ENCODE measurements at places on chromosomes 1 and 21. TPM values are rescaled to one million over a fixed set of nuclear protein-coding genes. Genes with fewer than 3 reads are reported as not detected.

DNA sequence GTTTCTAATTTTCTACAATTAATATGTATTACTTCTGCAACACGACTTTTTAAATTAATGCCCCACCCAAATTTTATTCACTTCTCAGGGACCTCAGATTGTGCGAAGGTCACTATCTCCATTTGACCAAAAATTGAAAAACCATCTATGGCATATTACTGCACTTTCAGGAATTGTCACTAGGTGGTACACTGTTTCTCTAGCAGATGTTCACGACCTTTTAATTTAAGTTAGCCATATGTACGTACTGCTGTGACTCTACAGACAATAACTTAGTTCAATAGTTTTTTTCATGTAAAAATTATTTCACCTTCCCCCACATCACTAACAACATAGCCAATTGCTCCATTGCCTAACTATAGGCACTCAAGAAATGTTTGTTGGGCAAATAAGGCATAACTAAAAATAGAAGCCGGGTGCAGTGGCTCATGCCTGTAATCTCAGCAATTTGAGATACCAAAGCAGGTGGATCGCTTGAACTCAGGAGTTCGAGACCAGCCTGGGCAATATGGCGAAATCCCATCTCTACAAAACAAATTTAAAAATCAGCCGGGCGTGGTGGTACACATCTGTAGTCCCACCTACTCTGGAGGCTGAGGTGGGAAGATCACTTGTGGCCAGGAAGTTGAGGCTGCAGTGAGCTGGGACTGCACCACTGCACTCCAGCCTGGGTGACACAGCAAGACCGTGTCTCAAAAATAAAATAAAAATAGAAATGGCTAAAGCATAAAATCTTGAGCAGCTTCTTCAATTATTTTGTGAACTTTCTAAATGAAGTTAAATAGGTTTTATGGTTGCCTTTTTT is 75.7 kb upstream of the PKN2 start:
- peak; percentile 48 for DNase-seq

- DNase-seq = peak; percentile 71
Observed at GRCh38 chr1:223745731-223746130, 33.4 kb downstream of the CAPN2 start.

The DPH2 gene
- 17.5 TPM for polyA plus RNA-seq

DNA sequence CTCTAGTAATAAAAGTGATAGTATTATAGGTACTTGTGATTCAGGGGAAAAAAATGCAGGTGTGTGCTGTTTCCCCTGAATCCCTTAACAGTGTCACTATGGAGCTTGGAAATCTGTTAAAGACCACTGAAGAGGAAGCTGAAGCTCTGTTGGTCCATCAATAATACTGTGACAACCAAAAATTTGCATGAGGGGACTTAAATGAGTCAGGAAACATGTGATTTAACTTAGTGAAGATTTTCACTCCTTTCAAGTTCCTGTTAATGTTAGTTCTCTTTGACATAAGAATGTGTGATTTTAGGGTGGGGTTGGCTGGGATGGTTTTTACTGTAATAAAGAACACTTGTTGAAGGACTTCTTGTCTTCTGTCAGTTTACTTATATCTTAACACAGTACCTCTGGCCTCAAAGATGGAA is 32.0 kb downstream of the VANGL2 start:
- DNase-seq = no peak

DNA sequence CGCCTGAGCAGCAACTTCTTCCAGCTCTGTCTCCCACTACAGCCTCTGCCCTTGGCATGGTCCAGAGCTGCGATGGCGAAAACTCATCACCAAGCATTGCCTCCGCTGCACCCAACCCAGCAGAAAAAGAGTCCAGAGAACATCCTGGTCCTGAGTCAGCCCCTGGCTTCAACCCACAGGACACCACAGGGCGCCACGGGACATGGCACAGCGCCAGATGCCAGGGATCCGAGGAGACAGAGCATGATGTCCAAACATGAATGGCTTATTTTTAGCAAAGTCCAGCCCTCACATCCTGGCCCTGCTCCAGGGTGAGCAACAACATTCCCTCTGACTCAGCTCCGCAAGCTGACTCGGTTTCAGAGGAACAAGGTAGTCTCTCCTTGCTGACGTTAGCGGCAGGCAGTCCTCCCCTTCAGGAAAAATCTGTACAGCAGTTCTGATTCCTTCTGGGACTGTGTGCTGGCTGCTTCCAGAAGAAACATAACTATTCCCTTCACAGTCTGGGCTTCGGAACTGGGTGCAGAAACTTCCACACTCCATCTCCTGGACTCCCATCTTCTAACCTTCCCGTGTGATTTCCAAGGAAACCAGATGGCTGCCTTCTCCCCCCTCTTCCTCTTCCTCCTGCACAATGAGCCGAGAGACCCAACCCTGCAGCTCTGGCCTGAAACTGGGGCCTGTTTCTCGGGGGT is 131.3 kb downstream of the TOMM20 start:
- peak; percentile 99 for DNase-seq

GRCh38 chr1:25430967-25431881 is 527 bp downstream of the MACO1 start:
- no peak for DNase-seq

DNA sequence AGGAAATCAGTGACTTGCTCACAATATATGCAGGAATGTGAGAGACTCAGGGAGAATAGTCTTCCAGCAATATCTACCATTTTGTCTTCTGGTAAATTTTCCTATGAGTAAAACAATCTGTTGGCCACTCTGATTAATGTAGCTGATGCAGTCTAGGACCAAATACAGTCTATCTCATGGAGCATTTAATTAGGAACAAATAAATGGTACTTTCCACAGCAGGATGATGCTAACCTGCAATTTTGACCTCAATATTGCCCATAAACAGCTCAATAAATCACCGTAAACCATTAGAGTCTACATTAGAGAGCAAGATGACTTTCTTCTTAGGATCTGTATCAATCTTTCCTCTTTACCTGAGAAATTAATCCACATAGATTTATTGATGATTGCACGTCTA is 567.7 kb upstream of the B3GALT2 start:
- no peak for DNase-seq

- peak; percentile 47 for DNase-seq
Observed at GRCh38 chr1:168879896-168880734, 151.1 kb upstream of the DPT start.

DNA sequence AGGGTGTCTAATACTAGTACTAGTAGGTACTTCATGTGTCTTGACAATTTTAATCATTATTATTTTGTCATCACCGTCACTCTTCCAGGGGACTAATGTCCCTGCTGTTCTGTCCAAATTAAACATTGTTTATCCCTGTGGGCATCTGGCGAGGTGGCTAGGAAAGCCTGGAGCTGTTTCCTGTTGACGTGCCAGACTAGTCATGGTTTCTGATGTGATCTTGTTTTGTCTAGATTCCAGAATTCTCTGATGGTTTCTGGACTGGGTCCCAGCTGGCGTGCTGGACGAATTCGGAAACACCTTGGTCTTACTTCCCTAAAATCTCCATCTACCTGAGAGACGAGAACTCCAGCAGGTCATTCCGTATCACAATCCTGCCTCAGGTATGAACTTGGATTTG is 66.1 kb upstream of the FAM3B start:
- peak; percentile 36 for DNase-seq

DNA sequence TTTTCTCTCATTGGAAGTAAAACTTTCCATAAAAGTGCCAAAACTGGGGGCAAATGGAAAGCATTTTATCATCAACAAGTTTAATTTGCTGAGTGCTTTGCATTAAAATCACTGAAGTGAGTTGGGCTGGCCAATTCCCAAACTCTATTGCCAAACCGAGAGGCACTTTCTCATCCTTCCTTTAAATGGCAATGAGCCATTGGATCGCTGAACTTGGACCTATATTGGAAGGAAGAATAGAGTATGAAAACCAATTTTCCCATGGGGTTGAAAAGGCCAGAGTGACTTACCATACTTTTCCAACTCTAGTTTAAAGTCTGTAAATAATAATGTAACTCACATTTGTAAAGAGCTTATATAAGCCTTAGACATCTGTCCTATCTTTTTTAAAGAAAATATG is 189.1 kb upstream of the C1orf87 start:
- no peak for DNase-seq

The ASCL5 gene
- polyA plus RNA-seq = not detected

- DNase-seq = no peak
Observed at GRCh38 chr21:33075596-33076195, 5.8 kb downstream of the OLIG1 start.

DNA sequence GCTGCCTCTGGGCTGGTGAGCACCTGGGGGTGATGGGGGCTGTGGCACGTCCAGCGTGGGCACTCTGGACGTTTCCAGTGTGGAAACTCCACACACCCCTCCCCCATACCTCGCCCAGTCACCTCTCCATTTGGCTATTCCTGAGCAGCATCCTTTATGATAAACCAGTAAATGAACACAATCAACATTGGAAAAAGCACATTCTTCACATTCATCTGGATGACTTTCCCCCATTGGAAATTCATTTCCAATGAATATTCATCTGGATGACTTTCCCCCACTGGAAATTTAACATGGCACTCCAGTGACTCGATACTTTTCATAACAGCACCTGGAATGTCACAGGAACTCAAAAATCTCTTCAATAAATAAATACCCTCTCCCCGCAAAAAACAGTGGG is 104.8 kb upstream of the KRTAP19-8 start:
- no peak for DNase-seq

The PLXNA2 gene
- 0.80 TPM for polyA plus RNA-seq

The S100A7A gene
- polyA plus RNA-seq = not detected

The C1QA gene
- polyA plus RNA-seq = not detected

The MROH9 gene
- not detected for polyA plus RNA-seq

DNA sequence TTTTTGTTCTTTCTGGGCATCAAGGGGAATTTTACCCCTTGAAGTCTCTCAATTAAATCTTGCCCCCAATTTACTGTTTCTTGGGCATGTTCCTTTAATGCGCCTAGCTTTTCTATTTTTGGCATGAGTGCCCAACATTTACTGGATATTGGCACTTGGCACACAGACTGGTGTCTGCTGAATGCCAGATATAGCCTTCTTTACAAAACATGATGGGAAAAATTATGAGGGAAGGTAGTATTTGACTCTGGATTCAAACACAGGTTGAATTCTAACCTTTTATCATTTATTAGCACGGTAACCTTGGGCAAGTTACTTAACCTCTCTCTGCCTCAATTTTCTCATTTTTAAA is 88.3 kb upstream of the GPR52 start:
- no peak for DNase-seq

DNA sequence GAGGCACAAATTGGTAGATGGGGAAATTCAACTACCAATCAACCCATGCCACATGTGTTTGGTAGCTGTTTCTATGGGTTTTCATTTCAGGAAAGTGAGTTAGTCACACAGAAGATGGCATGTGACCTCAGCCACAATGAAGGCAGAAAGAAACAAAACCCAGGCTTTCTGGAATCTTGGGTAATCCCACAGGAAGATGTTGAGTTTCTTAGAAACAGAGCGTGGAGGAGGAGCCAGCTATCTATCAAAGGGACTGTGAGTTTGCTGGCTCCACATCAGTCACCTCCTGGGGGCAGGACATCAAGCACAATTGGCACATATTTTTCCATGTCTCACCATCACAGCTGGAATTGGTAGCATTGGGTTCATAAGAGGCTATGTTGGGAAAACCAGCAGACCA is 188.9 kb upstream of the PLXNA2 start:
- peak; percentile 12 for DNase-seq

DNA sequence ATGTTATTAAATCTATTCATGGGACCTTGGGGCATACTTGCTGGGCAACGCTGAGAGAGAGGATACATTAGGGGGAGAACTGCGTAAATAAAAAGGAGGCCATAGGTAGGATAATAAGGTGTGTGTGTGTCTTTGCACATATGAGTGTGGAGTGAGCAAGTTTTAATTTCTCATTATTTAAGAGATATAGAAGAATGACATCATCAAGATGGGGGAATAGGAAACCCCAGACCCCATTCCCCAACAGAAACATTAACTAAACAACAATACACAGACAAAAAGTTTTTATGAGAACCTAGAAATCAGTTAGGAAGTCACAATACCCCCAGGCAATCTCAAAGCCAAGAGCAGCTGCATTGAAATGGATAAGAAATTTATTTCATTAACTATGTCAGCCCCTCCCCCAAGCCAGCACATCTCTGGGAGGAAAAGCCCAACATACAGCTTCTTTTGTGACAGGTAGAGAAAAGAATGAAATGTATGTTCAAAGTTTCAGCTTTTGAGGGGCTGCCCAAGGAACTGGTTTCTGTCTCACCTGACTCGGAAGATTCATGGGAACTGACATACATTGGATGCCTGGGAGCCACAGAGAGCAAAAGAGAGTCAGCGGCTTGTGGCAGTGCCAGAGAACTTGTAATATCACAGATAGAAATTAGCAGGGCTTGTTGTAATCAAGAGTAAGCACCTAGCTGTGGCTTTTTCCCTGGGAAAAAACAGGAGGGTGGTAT is 234.3 kb upstream of the NFIA start:
- no peak for DNase-seq

The SPRR2E gene
- polyA plus RNA-seq = not detected

The DMRTB1 gene
- not detected for polyA plus RNA-seq

The LCE1C gene
- polyA plus RNA-seq = not detected
